ENCODE measurements at places on chromosomes 7 and 10.

DNA sequence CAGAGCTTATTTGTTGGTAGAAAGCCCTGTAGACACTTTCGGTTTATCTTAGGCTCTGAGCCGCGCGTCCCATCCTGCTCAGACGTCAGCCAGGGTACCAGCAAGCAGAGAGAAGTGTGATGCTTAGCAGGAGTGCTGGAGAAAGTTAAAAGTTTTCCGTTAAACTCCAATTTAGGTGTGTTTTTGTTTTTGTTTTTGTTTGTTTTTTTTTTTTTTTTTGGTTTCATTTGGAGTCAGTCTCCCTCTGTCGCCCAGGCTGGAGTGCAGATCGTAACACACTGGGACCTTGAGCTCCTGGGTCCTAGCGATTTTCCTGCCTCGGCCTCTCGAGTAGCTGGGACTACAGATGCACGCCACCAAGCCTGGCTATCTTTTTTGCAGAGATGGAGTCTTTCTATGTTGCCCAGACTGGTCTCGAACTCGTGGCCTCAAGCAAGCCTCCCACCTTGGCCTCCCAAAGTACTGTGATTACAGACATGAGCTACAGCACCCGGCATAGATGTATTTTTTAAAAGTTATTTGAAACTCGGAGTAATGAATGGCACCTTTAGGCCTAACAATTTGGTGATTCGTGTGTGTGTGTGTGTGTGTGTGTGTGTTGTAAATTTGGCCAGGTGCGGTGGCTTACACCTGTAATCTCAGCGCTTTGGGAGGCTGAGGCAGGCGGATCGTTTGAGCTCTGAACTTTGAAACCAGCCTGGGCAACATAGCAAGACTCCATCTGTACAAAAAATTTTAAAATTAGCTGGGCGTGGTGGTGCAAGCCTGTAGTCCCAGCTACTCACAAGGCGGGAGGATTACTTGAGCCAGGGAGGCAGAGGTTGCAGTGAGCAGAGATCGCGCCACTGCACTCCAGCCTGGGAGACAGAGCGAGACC lies 1.3 kb upstream of the HIP1 start:
- no peak for DNase-seq

GRCh38 chr7:111954474-111955381 lies 251.5 kb downstream of the DOCK4 start:
- no peak for DNase-seq

- no peak for DNase-seq
Measured at GRCh38 chr10:99788598-99789256, 6.3 kb downstream of the ABCC2 start.

- no peak for DNase-seq
Measured at GRCh38 chr10:12201543-12201942, 5.6 kb downstream of the CDC123 start.

DNA sequence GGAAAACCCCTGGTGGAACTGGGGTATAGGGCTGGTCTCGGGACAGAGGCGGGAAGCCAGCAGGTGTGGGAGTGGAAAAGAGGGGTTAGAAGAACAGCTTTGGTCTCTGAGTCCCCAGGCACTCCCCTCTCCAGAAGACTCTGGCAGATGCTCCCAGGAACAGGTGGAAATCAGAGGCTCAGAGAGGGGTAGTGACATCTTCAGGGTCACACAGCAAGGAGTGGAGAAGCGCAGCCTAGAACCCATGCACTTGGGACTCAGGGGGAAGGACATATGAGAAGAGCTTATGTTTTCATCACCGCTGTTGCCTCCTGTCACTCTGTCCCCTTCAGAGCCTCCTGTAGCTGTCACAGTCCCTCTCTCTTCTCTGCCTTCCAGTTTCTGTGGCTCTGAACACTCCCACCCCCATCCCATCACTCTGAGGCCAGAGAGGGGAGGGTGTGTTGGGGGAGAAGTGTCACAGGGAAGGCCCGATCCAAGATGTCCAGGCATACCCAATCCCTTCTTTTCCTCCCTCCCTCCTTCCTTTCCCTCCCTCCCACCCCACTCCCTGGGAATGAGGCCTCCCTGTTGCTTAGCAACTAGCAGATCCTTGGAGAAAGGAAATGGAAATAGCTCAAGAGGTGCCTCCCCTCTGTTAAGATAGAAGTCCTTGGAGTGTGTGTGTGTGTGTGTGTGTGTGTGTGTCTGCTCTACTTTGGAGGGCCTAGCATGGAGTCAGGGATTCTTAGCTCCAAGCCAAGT lies 32.0 kb downstream of the SRRM3 start:
- no peak for DNase-seq

- no peak for DNase-seq
Measured at GRCh38 chr7:28874001-28874400, 84.1 kb downstream of the TRIL start.

- peak; percentile 9 for DNase-seq
Measured at GRCh38 chr7:119197877-119198527, 973.5 kb downstream of the ANKRD7 start.

DNA sequence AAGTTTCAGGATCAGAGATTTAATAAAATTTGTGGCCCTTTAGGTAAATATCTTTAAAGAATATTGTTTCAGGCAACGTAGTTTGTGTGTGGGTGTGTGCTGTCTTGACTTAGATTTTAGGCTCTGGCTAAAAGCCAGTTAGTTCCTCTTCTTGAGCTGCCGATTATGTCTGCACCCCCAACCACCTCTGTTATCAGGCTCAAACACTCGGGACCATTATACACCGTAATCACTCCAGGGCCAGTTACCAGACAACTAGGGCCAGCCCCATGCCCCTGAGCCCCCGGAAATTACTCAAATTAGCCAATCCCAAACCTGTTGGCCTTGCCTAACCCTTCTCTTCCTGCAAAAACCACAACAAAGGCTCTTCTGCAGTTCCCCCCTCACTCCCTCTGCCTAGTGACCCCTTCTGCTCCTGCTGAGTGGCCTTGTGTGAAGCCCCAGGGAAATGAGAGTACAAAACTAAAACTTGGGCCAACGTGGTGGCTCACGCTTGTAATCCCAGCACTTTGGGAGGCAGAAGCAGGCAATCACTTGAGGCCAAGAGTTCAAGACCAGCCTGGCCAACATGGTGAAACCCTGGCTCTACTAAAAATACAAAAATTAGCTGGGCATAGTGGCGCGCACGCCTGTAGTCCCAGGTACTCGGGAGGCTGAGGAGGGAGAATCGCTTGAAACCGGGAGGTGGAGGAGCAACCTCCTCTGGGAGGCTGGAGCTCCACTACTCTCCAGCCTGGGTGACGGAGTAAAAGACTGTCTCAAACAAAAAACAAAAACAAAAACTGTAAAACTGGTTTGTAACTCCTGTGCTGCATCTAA lies 9.2 kb upstream of the HNRNPF start:
- DNase-seq, result no peak

DNA sequence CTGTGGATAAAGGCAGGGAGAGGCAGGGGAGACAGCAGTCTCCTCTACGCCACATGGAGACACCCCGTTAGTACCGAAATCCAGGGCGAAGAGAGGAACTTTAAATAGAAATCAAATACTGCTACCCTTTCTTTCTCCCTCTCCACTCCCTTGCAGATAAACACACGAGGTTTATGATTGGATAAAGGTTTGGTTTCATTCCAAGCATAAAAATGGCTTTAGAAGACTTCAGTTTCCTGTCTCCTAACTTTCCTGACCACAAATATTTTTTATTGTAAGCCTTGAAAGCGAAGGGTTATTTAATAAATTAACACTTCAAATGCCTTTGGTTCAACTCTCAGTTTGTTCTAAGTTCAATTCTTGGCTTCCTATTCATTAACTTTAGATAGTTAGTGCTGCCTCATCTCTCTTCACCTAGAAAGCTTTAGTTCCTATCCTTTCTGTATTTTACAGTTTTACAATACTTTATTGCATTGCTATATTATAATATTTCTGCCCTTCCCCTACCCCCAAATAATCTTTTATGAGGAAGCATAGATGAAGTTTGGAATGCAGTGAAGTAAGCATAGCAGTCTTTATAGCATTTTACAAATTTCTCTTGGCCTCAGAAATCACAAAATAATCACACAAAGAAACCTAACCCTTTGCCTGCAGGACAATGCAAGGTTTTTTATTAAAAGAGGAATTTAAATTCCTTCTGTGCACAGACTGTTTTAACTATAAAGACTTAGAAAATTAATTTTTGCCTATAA lies 31.5 kb upstream of the ARID5B start:
- DNase-seq, result peak; percentile 27

DNA sequence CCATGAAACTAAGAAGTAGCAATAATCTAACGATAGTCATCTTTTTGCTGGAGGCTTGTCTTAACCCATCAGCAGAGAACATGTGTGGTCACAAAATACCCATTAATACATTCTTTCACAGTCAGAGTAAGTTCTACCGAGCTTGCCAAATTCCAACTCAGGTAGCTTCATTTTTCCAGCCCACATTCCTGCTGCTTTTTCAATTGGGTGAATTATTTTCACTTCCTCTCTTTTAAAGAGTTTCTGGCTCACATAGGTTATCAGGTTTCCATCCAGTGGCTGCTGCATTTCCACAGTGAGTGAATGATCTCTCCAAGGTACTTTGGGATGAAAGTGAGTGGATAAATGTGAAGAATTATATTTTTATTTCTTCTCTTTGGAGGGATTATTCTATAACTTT lies 233.1 kb downstream of the SEMA3E start:
- no peak for DNase-seq

DNA sequence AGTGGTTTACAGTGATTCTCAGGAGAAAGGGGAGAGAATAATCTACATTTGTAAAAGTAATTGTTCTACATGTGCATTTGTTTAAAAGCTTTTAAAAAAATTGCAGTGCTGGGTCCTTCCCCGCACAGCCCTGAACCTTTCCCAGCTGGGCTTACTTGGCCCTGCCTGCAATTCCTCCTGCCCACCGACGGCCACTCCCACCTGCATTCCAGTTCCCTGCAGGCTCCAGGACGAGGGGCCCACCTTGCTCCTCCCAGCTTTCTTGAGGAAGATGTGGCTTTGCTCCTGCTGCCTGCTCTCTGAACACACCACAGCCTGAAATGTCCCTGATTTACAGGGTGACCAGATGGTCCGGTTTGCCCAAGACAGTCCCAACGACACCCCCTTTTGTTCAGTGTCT lies 222.7 kb downstream of the PRPF18 start:
- DNase-seq, result no peak

DNA sequence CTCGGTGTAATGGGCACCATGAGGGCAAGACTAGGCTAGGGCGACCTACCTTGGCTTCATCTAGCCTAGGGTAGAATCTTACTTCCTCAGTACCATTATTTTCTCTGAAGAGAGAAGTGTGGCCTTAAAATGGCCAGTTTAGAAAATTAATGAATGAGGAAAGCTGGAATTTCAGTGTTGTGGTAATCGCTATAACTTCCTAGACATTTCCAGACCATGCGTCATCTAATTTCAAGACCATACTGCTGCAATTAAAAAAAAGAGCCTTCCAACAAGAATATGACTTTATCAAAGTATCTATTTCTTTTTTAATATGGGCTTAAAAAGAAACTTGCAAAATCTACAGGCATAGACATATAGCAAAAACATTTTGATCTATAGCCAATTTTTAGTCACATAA lies 68.5 kb downstream of the CPVL start:
- no peak for DNase-seq

GRCh38 chr7:65390588-65390987 lies 16.9 kb downstream of the ZNF92 start:
- no peak for DNase-seq

GRCh38 chr7:85673876-85674275 lies 487.0 kb upstream of the SEMA3D start:
- no peak for DNase-seq

DNA sequence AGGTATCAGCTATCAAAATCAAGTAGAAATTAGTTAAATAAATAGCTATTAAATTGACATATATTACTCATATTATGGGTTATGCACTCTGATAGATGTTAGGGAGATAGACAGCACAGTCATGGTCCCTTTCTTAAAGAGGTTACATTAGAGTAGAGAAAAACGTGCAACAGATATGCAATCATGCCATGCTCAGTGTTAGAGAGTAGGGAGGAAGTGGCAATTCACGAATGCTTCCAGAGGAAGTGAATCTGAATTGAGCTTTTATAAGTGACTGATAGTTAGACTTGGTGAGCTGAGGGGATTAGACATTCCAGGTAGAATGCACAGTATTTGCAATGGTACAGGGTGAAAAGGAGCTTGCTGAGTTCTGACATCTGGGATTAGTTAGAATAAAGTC lies 349.8 kb downstream of the NXPH1 start:
- DNase-seq, result no peak

GRCh38 chr10:70561070-70561469 lies 41.5 kb downstream of the PRF1 start:
- DNase-seq, result no peak

DNA sequence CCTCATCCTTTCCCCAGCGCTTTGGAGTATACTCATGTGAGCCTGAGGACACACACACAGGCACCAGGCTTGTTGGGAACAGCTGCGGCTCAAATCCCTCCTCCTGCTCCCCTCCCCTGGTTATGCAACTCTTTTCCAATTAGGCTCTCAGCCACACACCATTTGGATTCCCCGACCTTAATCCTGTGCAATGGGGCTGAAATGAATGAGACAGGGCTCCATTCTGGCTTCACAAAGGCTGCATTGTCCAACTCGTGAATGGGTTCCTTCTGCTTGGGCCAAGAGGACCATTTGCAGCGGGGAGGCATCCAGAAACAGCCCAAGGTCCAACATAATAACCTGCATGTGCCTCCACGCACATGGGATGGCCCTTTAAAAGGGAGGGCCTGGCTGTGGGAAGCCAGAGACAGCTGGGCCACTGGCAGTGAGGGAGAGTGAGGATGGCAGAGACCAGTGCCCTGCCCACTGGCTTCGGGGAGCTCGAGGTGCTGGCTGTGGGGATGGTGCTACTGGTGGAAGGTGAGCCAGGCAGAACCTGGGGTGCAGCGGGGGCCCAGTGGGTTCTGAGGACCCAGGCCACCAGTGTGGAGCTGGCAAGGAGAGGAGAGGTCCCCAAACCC lies at the start of gene RGR:
Gene RGR (plus strand): TSS at position 403 of the 620 bp plus-strand sequence. CDS start 38 bp downstream, at position 441.
- peak; percentile 84 for DNase-seq

GRCh38 chr10:98274562-98274961 lies 6.6 kb upstream of the LOXL4 start:
- DNase-seq, result no peak

GRCh38 chr7:38756521-38756920 lies 125.3 kb upstream of the AMPH start:
- no peak for DNase-seq
